ENCODE measurements at places on chromosomes 4 and X.

- no peak for DNase-seq
Measured at GRCh38 chrX:98646351-98646750, 1762.6 kb downstream of the RPA4 start.

DNA sequence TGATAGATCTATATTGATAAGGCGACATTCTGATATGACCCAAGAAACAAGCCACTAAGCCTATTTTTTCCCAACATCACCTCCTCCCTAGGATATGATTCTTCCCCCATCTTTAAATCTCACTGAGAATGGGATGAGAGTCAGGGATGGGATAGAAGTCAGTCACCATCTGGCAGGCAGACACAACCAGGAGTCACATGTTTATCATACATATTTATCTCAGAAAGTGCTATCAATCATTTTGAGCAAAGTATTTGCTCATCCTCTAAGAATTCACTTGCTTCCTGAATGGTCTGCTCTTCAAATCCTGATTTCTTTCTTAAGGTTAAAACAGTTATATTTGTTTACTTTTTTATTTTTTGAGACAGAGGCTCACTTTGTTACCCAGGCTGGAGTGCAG lies 20.3 kb downstream of the DNAAF6 start:
- no peak for DNase-seq

DNA sequence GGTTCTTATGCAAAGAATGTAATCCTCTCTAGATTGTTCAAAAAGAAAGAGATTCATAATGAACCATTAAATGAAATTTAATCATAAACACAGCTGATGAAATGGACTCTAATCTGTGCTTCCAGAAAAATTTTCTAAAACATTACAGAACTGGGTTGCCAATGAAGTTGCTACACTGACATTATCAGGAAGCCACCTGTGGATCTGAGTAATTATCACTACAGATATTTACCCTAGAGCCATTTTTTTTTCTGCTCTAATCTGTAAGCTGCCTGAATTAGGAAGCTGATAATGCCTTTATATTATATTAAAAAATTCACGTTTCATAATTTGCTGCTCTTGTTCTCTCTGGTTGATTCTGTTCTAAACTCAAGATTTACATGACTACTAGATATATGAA lies 380.1 kb downstream of the GRIA2 start:
- no peak for DNase-seq

DNA sequence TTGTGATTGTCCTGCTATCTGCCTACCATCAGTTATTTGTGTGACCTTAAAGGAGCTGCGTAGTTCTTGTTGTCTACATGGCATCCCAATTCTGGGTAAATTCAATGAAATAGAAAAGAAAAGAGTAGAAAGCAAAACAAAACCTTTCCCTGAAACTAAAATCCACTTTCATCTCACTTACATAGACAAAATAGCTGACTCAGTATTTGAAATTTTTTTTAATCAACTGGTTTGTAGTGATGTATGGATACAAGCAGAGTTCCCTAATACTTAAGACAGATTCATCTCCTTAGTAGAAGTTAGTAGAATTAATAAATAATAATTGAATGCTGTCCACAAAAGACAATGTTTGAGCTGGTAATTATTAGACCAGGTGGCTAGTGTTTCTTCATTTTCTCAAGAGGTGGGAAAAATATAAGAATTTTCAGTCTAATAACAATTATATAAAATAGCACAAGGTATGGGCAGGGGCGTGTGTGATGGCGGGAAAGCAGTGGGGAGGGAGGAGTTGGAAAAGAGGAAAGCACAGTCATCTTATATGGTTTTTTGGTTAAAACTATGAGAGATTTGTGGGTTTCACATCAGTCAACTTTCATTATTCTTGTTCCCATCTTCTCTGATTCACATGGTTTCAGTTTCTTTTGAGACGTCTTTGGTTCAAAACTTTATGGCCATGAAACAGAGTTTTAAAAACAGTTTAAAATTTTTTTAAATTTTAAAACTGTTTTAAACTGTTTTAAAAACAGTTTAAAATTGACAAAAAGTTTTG lies 275.2 kb downstream of the SPRY1 start:
- no peak for DNase-seq

- DNase-seq: no peak
Measured at GRCh38 chr4:146330392-146330791, 116.1 kb downstream of the REELD1 start.

DNA sequence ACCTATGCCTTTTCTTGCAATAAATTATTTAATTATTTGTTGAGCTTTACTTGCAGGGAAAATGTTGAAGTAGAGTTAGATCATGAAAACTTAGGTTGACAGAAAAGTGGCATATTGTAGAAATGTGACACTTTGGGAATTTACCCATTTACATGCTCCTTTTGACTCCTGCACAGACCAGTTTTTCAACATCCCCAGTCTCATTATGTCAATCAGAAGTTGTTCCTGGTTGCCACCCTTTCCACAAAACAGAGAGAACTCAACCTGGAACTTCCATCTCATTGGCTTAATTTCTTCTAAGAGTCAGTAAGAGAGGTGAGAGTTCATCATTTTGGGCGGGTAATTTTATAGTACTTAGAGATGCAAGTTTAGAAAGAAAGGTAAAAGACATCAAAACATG lies 284.6 kb upstream of the ANKRD50 start:
- no peak for DNase-seq

DNA sequence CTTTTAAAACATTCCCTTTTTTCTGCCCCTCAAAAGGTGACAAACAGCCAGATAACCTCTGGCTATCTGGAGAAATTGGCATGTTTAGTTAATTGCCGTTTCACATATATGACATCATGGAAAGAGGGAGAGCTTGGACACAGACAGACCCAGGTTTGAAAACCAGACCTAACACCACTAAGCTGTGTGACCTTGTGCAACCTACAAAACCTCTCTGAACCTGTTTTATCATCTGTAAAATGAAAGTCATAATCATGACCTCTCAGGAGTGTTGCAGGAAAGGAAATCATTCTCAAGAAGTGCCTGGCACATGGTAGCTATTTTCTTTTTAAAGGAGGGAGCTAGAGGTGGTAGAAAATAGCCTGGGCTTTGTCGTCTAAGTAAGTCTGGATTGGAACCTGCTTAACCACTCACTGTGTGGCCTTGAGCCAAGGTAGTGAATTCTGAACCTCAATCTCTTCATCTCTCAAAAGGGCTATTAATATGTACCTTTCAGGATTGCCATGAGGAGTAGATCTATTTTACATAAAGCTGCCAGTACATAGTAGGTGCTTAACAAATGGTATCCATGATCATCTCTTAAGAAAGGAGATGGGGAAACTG lies 363.5 kb downstream of the BCOR start:
- no peak for DNase-seq

DNA sequence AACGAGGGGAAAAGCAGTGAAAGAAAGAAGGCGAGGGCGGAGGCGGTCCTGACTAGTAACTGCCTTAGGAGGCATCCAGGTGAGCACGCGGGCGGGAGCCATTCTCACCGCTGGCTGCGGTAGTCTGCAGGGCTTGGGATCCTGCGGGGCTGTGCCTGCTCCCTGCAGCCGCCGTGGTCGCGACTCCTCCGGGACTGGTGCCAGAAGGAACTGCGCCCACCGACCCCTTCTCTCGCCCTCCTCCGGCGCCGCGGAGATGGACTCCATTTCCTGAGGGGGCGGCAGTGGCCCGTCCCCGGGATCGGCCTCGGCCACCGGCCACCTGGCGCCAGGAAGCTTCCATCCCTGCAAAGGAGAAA lies 543 bp downstream of the NFXL1 start:
- peak; percentile 19 for DNase-seq

GRCh38 chr4:184851200-184851541 lies 25.4 kb upstream of the ACSL1 start:
- DNase-seq: no peak

- DNase-seq: no peak
Measured at GRCh38 chrX:77398330-77398954, 48.7 kb upstream of the FGF16 start.

- no peak for DNase-seq
Measured at GRCh38 chr4:159429693-159430035, 326.8 kb downstream of the RAPGEF2 start.

- peak; percentile 71 for DNase-seq
Measured at GRCh38 chr4:1347410-1347864, 429 bp downstream of the UVSSA start.

DNA sequence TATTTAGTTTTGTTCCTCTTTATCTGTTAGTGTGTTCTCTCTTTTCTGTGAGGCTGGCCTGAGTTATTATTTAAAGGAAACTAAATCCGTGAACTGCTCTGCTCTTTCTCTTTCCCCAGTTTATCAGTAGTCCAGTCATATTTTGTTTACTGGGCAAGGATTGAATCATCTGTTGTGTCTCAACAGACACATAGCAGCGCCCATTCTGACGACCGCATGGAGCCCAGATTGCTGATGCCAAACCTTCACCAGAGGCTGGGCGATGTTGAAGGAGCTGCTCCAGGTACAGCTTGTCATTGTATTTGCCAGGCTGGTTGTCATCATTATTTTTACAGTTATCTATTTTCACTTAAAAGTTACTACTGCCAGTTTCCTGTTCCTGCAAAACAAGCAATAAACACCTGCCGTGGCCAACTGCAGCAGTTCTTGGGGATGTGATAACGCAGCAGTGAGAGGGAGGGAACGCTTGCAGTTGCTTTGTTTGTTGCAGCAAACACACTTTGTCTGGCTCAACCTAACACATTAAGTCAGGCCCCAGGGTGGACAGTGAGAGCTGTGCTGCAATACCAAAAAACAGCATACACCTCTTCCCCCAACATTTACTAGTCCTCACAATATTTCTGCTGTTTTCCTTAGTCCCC lies 10.1 kb downstream of the REELD1 start:
- peak; percentile 39 for DNase-seq

DNA sequence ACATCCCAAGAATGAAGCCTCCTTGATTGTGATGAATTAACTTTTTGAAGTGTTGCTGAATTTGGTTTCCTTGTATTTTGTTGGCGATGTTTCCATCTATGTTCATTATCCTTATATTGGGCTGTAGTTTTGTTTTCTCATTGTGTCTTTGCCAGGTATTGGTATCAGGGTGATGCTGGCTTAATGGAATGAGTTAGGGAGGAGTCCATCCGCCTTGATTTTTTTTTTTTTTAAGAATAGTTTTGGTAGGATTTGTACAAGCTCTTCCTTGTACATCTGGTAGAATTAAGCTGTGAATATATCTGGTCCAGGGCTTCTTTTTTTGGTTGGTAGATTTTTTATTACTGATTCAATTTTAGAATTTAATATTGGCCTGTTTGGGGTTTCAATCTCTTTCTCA lies 166.1 kb upstream of the WDFY3 start:
- no peak for DNase-seq
